HCT116 (cell line): ENCODE measurements at places on chromosomes 3 and 15. TPM values are rescaled to one million over a fixed set of nuclear protein-coding genes. Genes with fewer than 3 reads are reported as not detected.

GRCh38 chr15:77554306-77555080, 78.2 kb downstream of the LINGO1 start:
- no peak overlapping the region for H3K4me3 ChIP-seq
- no peaks in the 10 kb centered on the region for H3K36me3 ChIP-seq
- peaks cover 9% of the 10 kb centered on the region; the same call in 1 of the 2 replicates for H3K4me1 ChIP-seq
- H3K27me3 ChIP-seq: no peaks in the 10 kb centered on the region
- DNase-seq: no peak
- H3K27ac ChIP-seq: no peak overlapping the region

GRCh38 chr15:45134682-45135604, 5.1 kb downstream of the DUOX1 start:
- H3K27me3 ChIP-seq: no peaks in the 10 kb centered on the region
- no peak overlapping the region for H3K27ac ChIP-seq
- no peaks in the 10 kb centered on the region for H3K36me3 ChIP-seq
- H3K4me1 ChIP-seq: peaks cover 6% of the 10 kb centered on the region

GRCh38 chr3:179376474-179376873, 29.0 kb downstream of the MFN1 start:
- peaks cover 3% of the 10 kb centered on the region; the same call in 1 of the 2 replicates for H3K36me3 ChIP-seq
- DNase-seq: no peak
- no peaks in the 10 kb centered on the region for H3K4me1 ChIP-seq
- no peak overlapping the region for H3K4me3 ChIP-seq

GRCh38 chr3:153967260-153967659, 153.9 kb upstream of the ARHGEF26 start:
- H3K27ac ChIP-seq: no peak overlapping the region
- H3K36me3 ChIP-seq: no peaks in the 10 kb centered on the region
- H3K4me1 ChIP-seq: no peaks in the 10 kb centered on the region
- DNase-seq: no peak
- H3K4me3 ChIP-seq: no peak overlapping the region
- H3K27me3 ChIP-seq: no peaks in the 10 kb centered on the region

DNA sequence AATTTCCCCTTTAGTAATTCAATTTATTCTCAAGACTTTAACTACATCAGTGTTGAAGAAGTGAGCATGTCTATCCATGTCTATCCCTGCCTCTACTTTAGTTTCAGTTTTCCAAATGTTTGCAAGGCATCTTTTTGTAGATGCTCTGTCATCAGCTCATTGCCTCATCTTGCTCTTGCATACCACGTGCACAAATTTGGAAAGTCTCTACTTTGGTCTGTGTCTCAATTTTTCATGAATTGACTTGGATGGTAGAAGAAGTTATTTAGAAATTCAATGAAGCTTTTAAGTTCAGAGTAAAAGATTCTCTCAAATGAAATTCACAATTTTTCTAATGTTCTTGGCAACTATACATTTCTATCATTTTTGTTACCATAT, 55.3 kb downstream of the CLDN1 start:
- H3K27me3 ChIP-seq: no peaks in the 10 kb centered on the region
- peaks cover 10% of the 10 kb centered on the region for H3K4me1 ChIP-seq
- no peak overlapping the region for H3K4me3 ChIP-seq
- H3K36me3 ChIP-seq: no peaks in the 10 kb centered on the region
- DNase-seq: no peak

DNA sequence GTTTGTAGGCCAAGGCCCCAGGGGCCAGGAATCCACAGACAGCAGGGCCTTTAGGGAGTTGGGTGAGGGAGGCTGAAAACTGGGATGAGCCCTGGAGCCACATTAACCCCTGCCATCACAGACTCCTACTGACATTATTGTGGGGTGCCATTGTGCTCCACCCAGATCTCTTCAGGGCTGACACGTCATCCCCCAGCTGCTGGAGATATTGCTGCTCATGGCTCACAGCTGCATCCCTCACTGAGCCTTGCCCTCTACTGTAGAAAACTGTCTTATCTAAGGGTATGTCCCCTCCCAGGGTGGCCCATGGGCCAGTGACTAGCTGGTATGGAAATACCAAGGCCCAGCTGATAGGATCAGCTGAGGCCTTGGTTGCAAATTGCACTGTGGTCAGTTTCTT, 87.3 kb upstream of the PRR23C start:
- no peak overlapping the region for H3K4me3 ChIP-seq
- H3K36me3 ChIP-seq: no peaks in the 10 kb centered on the region
- DNase-seq: no peak
- no peaks in the 10 kb centered on the region for H3K4me1 ChIP-seq
- H3K27ac ChIP-seq: no peak overlapping the region
- no peaks in the 10 kb centered on the region for H3K27me3 ChIP-seq

DNA sequence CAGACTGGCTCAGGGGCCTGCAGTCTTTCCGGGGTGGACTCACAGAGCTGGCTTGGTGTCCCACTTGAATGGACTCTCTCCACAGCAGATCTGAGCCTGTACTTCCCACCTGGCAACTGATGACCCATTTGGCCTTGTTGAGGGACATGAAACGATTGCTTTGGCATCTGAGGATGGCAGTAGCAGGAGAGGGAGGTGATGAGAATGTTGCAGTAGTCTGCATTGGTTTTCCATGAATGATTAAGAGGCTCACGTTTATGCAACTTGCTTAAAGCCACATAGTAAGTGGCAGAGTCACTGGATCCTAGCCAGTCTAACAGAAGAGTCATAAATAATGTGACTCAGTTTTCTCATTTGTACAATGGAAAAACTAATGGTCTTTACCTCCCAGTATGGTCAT, 21.9 kb downstream of the IL20RB start:
- no peak for DNase-seq
- no peak overlapping the region for H3K27ac ChIP-seq
- no peaks in the 10 kb centered on the region for H3K36me3 ChIP-seq

Gene COL7A1
- 11.4 TPM for total RNA-seq

Gene P2RY1
- 1.7 TPM for total RNA-seq

Gene CACNA1D
- 1.1 TPM for total RNA-seq

Gene OXTR
- total RNA-seq: 1.3 TPM

Gene GP5
- 0.15 TPM for total RNA-seq
